ENCODE measurements at places on chromosomes 1 and 21.
A peak's percentile ranks its signal among the peaks of the same experiment; 100 is the strongest.

- no peak for DNase-seq
These were observed 57.4 kb downstream of the BRINP2 start for GRCh38 chr1:177227978-177228692.

DNA sequence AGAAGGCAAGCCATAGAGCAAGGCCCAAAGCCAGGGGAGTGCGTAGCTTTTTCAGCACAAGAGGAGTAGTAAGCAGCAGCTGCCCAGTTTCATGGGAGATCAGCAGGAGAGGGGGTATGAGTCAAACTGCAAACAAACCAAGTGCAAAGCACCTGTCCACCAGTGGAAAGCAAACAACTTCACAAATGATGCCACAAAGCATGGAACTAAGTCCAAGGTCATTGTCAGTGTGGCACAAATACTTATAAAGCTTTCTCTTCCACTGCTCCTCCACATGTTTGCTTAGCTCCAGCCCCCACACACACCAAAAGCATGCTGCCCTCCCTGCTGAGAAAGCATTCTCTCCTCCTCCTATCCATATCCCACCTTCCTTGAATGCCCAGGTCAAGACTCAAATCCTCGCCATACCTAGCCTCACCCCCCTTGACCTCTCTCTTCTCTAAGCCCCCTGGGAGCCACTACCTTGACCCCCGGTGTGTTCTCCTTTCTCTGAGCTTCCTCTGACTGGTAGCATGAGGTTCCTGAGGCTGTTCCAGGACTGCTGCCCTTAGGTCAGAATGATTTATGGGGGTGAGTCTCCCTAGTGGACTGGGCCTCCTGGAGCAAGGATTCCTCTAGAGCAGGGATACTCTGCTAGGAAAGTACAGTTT, 70.4 kb downstream of the DMAP1 start:
- DNase-seq = no peak

- DNase-seq = no peak
These were observed 54.4 kb upstream of the TRABD2B start for GRCh38 chr1:48051466-48052126.

DNA sequence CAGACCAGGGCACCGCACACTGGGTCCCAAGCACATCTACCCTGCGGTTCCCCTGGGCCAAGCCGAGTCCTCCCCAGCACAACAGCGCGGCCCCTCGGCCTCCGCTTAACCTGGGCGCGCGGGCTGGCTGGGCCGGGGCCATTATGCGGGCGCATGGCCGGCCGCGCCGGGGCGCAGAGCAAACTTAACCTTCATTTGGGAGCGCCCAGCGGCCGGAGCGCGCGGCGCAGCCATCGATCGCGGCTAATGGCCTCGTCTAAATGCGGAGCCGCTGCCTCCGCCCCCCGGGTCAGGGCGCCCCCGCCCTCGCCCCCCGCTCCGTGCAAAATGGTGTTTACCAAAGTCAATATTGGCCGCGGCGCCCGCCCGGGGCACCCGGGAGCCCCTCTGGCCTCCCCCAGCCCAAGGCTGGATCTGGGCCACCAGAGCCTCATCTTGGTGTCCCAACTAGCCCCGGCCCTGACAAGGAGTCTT, 272.1 kb downstream of the TRABD2B start:
- no peak for DNase-seq

DNA sequence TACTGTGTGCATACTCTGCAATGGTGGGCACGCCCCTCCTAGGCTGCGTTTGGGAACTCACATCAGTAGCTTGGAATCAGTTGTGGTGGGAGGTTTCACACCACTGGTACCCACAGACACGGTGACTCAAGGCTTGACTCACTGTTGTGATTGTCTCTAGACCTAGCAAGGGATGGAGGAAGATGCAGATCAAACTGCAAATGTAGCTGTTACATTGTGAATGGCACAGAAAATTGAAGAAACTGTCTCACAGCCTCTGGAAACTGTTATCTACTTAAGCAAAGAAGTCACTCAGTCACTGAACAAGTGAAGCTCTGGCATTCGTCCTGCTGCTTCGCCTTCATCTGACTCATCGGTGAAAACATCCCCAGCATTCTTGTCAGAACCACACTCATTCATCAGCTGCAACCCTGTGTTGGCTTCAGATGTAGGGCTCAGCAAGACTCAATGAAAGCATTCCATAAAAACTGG, 59.5 kb downstream of the POFUT2 start:
- DNase-seq = peak; percentile 53

DNA sequence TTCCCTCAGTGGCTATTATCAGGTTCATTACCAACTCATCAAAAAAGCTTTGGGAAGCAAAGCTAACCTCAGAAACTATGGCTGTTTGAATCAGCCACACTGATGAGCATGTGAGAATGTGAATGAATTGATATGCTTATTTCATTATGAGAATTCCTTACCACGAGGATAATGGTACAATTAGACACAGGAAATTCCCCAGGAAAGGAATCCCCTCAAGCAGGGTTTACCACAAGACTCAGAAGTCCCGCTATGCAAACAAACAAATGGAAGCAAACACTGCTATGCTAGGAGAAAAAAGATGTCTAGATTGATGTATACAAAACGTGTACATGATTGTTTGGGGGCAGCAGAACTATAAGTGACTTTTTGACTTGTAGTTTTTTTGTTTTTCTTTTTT, 205.0 kb downstream of the HMCN1 start:
- DNase-seq = no peak

GRCh38 chr21:7917729-7918128, 2603.7 kb upstream of the TPTE start:
- DNase-seq = no peak

DNA sequence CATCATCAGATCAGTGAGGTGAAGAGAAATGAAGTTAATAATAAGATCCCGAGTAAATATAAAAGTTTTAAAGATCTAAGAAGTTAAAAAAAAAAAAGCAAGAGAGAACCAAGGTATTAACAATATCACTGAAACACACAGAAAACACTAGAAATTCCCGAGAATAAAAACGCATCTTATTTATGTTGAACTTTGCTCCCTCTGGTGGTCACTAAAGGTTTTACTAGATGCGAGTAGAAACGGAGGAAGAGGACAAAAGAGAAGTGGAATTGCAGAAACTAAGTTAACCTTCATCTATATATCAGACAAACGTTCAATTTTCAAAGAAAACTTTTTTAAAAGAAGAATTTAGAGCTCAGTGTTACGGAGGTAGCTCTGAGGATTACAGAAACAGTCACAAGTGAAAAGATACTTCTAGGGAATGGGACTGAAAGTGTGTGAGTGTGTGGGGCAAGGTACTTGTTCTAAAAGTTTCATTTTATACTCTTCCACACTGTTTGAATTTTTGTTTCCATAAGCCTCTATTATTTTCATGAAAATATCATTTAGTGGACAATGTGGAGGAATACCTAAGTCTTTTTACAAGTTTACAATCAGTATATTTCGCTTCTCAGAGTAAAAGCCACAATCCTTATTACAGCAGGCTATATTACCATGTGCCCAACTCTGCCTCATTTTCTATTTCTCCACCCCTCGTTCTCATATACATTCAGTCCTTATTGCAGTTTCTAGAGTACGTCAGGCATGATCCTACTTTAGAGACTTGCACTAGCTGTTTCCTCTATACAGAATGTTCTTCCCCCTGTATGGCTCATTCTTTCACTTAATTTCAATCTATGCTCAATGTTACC, 19.7 kb downstream of the ACBD6 start:
- peak; percentile 5 for DNase-seq

DNA sequence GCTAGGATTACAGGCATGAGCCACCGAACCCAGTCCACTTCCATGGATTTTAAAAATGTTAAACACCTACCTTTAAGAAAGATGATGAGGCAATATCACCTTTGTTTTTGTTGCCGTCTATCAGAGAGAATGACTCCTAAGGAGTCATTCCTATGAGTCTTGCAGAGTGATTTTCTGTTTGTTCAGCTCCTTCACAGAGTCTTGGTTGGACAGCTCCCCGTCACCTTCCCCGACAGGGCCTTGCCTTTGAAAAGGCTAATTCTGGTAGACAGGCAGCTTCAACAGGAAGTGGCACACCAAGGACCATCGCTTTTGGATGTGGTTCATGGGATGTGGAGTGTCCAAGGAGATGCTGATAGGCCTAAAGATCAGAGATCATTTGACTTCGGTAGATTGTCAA, 17.5 kb downstream of the ZBTB18 start:
- no peak for DNase-seq

DNA sequence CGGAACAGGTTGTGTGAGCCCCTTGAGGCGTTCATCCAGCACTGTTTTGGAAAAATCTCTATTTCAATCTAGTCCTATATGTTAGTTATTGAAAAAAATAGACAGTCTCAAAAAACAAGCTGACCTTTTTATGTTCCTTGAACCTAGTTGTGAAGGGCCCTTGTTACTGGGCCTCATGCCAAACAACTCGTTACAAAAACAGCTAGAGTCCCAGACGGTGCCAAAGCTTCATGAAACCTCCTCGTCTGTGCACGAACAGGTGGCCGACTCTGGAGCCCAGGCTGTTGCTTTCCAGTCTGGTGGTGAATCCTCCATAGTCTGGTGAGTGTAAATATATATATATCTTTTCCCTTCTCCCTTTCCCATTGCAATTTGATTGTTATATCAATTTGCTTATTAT, at the start of gene CHIA:
Gene CHIA (plus strand): TSS at position 222 of the 400 bp plus-strand sequence. CDS start 19,617 bp downstream, outside the sequence.
- no peak for DNase-seq

GRCh38 chr1:212945056-212945455, 5.3 kb upstream of the VASH2 start:
- no peak for DNase-seq

DNA sequence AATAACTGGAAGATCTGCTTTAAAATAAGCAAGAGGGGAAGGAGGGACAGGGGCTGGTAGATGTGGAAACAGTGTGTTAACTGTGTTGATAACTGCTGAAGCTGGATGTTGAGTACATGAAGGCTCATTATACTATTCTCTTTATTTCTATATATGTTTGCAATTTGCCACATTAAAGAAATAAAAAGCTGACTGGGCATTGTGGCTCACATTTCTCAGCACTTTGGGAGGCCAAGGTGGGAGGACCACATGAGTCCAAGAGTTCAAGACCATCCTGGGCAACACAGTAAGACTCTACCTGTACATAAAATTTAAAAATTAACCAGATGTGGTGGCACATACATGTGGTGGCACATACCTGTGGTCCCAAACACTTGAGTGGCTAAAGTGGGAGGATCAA, 6.7 kb downstream of the ASH1L start:
- no peak for DNase-seq

- no peak for DNase-seq
These were observed 2.8 kb downstream of the PTGER3 start for GRCh38 chr1:71044833-71045232.

- DNase-seq = no peak
These were observed 194.3 kb downstream of the RPS6KC1 start for GRCh38 chr1:213245260-213245910.

- DNase-seq = no peak
These were observed 8.4 kb downstream of the GSTM3 start for GRCh38 chr1:109732390-109732881.

- no peak for DNase-seq
These were observed 1.7 kb downstream of the EGLN1 start for GRCh38 chr1:231420299-231420958.

- no peak for DNase-seq
These were observed 28.1 kb downstream of the TSHB start for GRCh38 chr1:115057661-115058254.

DNA sequence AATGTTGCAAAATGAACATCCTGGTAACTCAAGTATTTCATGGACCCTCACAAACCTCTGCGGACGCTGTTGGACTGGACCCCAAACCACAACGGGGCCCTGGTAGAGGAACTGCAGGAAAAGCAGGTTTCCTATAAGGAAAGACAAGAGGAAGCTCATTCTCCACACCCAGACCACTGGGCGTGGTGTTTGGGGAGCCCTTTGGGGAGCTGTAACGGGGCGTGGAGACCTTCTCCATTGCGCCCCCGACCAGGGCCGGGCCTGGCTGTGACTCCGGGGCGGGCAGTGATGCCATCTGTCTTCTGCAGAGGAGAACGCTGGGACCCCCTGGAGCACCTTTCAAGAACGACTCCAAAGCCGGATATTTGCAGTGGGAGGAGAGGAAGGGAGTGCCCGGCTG, 30.0 kb upstream of the AGPAT3 start:
- no peak for DNase-seq

- no peak for DNase-seq
These were observed 53.4 kb downstream of the KRTAP19-8 start for GRCh38 chr21:30984889-30985288.

DNA sequence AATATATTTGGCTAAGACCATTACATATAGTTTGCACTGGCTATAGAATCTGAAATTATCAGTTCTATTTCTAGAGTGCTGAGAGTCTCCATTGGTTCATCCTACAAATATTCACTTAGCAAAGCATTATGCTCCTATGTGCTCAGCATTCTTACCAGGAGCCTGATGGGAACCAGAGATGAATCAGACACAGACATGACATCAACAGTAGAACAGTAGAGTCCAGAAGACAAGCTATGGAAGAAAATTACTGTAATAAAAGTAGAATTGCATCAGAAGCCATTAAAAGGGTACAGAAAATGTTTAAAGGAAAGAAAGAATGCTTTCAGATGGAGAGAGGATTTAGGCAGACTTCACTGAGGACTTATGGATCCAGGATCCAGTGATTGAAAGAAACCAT, 271.7 kb upstream of the SNX7 start:
- no peak for DNase-seq

DNA sequence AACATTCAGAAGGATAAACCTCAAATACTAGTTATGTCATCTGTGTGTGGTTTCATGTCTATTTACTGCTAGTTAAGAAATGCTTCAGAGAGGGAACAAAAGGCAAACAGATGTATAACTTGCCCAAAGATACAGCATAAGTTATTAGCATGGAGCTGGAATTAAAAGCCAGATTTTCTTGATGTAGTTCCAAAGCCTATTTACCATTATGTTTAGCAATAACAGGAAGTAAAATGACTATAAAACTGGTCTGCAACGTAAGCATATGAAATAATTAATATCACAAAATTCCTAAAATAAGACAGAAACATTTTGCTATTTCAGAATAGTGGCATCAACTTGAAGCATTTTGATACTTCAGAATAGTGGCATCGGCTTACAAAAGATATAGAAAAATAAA, 1232.8 kb downstream of the NCAM2 start:
- no peak for DNase-seq

DNA sequence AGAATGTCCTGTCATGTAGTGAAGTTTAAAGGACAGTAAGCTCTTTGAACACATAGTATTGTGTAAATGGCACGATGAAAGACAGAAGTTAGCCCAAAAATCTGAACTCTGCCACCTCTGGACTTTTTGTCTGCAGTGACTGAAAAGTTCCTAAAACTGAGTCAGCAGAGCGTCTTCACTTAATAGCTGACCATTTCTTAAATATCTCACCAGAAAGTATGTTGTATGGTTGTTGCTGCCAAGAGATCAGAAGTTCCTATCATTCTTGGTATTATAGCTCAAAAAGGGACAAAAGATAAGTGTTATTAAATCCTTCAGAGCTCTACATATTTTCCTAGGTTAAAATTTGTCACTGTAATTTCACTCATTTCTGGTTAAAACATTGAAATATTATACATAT, 1003.0 kb downstream of the TTLL7 start:
- no peak for DNase-seq

All from effector CD4-positive, alpha-beta T cell (primary cell).